GM23338 (cell line): ENCODE measurements at places on chromosomes 16 and 17.
A peak's percentile ranks its signal among the peaks of the same experiment; 100 is the strongest.

DNA sequence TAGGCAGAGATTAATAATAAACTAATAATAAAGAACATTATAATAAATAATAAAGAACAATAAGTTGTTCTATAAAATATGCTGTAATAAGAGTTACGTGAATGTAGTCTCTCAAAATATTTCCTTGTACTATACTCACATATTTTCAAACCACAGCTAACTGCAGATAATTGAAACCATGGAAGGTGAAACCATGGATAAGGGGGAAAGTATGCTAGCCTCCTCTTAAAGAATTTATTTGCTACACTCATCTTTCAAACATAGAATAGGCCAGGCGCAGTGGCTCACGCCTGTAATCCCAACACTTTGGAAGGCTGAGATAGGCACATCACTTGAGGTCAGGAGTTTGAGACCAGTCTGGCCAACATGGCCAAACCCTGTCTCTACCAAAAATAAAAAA is 18.5 kb downstream of the CYTH1 start:
- DNase-seq: no peak
- H3K27me3 ChIP-seq: no peaks in the 10 kb centered on the region
- H3K4me3 ChIP-seq: no peak overlapping the region
- no peak overlapping the region for H3K27ac ChIP-seq
- no peaks in the 10 kb centered on the region for H3K36me3 ChIP-seq
- H3K4me1 ChIP-seq: no peaks in the 10 kb centered on the region

DNA sequence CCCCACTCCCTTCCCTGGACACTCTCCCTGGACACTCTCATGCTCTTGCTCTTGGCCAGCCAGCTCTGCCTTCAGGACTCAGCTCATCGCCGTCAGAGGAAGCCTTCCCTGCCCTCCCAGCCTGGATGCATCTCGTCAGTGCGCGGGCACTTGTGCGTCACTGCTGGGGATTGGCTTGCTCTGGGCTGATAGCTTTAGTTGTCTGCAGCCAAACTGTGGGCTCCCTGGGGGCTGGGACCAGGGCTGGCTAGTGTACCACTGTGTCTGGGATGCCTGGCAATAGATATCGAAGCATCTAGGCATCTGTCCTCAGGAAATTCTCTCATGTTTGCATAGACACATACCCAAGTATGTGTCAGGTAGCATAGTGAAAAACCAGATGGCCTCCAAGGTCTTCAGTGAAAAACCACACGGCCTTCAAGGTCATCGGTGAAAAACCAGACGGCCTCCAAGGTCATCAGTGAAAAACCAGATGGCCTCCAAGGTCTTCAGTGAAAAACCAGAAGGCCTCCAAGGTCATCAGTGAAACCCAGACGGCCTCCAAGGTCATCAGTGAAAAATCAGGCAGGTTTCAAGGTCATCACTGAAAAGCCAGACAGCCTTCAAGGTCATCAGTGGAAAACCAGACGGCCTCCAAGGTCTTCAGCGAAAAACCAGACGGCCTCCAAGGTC is 72.0 kb downstream of the CMIP start:
- H3K4me1 ChIP-seq: peaks cover 19% of the 10 kb centered on the region
- no peak overlapping the region; the same call in 1 of the 2 replicates for H3K27ac ChIP-seq
- no peaks in the 10 kb centered on the region for H3K36me3 ChIP-seq
- H3K4me3 ChIP-seq: no peak overlapping the region
- H3K27me3 ChIP-seq: no peaks in the 10 kb centered on the region

GRCh38 chr16:86595983-86596605 is 17.7 kb downstream of the FOXL1 start:
- H3K27me3 ChIP-seq: no peaks in the 10 kb centered on the region
- H3K36me3 ChIP-seq: no peaks in the 10 kb centered on the region
- no peak overlapping the region for H3K27ac ChIP-seq
- no peak overlapping the region for H3K4me3 ChIP-seq

- DNase-seq: no peak
- peaks cover 6% of the 10 kb centered on the region for H3K36me3 ChIP-seq
- peak overlapping the region; percentile 66; the same call in 1 of the 2 replicates for H3K27ac ChIP-seq
- H3K27me3 ChIP-seq: no peaks in the 10 kb centered on the region
- H3K4me3 ChIP-seq: no peak overlapping the region
These were observed 56.0 kb downstream of the CLUH start for GRCh38 chr17:2655546-2655945.

DNA sequence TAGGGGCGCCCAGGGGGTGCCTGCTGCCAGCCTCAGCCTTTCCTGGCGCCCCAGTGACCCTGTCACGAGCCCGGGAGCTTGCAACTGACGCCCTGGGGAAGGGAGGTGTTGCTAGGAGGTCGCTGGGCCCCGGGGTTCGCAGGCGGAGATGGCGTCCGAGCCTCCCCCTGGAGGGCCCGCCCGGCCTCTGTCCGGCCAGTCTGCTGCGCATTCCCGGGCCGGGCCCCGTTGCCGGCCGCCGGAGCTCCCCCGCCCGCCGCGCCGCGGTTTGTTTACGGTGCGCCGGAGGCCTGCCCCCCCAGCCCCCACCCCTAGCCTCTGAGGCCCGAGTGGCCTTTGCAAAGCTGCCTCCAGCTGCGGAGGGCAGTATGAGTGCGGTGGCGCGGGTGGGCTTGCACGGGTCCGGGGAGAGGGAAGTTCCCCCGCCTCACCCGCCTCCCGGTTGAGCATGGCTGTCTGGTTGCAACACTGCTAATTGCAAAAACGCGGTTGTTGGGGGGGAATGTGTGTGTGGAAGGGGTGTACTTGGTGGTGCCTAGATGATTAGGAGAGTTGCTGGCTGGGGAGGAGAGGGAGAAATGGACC is 514 bp downstream of the THRA start:
- H3K4me3 ChIP-seq: peak overlapping the region; percentile 92
- H3K36me3 ChIP-seq: no peaks in the 10 kb centered on the region
- no peak for DNase-seq
- H3K27me3 ChIP-seq: peaks cover 20% of the 10 kb centered on the region

GRCh38 chr16:67415872-67416793 is at the start of gene ZDHHC1:
Gene ZDHHC1, minus strand, starts transcription at chr16:67416477. Its CDS starts 8,702 bp downstream, at chr16:67407775.
- peak within 1 kb of the TSS; percentile 77 for H3K4me3 ChIP-seq
- no peak within 1 kb of the TSS for H3K27ac ChIP-seq
- H3K36me3 ChIP-seq: no peaks in the 10 kb centered on the region

DNA sequence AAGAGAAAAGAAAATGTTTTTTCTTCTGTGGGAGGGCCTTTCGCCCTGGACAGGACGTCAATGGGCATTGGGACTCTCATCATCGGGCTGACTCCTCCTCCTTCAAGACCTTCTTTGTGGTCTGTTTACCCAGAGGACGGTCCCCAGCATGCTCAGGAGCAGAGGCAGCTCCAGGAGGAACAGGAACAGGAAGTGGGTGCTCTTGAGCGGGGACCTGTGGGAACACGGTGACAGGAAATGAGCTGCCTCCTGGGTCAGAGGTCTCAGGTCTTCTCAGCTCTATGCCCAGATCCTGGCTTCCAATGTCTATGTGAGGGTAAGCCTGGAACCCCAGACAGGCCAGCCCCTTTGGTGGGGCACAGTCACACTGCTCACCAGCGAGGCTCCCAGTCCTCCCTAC is 12.2 kb downstream of the CD300LD start:
- H3K27me3 ChIP-seq: no peaks in the 10 kb centered on the region
- H3K36me3 ChIP-seq: no peaks in the 10 kb centered on the region
- no peak overlapping the region for H3K4me3 ChIP-seq
- no peak for DNase-seq
- H3K4me1 ChIP-seq: no peaks in the 10 kb centered on the region
- H3K27ac ChIP-seq: no peak overlapping the region

DNA sequence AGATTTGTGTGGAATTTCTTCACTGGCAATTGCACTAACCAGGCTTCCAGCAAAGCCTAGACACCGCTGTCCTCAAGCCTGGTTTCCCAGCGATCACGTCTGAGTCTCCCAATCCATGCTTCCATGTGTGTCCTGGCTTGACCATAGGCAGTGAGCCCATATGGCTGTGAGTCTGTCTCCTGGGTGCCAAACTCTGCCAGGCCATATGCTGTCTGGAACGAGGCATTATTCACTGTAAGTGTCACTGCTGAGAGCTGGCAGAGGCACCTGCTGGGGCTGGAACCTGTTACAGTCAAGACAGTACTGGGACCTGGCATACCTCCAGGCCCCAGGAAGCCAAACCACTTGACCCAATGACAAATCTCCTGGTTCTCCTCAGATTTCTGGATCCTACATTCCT is 60.4 kb downstream of the HS3ST2 start:
- H3K36me3 ChIP-seq: no peaks in the 10 kb centered on the region
- H3K4me1 ChIP-seq: no peaks in the 10 kb centered on the region
- H3K27me3 ChIP-seq: no peaks in the 10 kb centered on the region

GRCh38 chr17:67636834-67637520 is 80.8 kb upstream of the NOL11 start:
- no peak overlapping the region for H3K27ac ChIP-seq
- no peak overlapping the region for H3K4me3 ChIP-seq
- H3K4me1 ChIP-seq: peaks cover 13% of the 10 kb centered on the region
- no peak for DNase-seq
- no peaks in the 10 kb centered on the region for H3K27me3 ChIP-seq
- H3K36me3 ChIP-seq: peaks cover under 1% of the 10 kb centered on the region; the same call in 1 of the 2 replicates

- H3K27me3 ChIP-seq: peaks cover 6% of the 10 kb centered on the region
- H3K4me1 ChIP-seq: peaks cover 9% of the 10 kb centered on the region
- H3K27ac ChIP-seq: no peak overlapping the region
- H3K36me3 ChIP-seq: no peaks in the 10 kb centered on the region
These were observed 775 bp downstream of the CYTH1 start for GRCh38 chr17:78781104-78781892.

GRCh38 chr16:4790261-4790660 is 2.1 kb upstream of the SEPTIN12 start:
- no peaks in the 10 kb centered on the region for H3K36me3 ChIP-seq
- no peaks in the 10 kb centered on the region for H3K27me3 ChIP-seq
- H3K4me1 ChIP-seq: peaks cover 12% of the 10 kb centered on the region; the same call in 1 of the 2 replicates
- H3K27ac ChIP-seq: no peak overlapping the region

GRCh38 chr16:90019543-90020259 is 445 bp upstream of the DBNDD1 start:
- H3K4me3 ChIP-seq: peak overlapping the region; percentile 60
- H3K27ac ChIP-seq: peak overlapping the region; percentile 93
- H3K27me3 ChIP-seq: no peaks in the 10 kb centered on the region
- peak; percentile 86 for DNase-seq
- no peaks in the 10 kb centered on the region for H3K36me3 ChIP-seq

GRCh38 chr17:18093616-18094408 is 6.1 kb downstream of the DRG2 start:
- DNase-seq: peak; percentile 75
- H3K4me1 ChIP-seq: peaks cover under 1% of the 10 kb centered on the region; the same call in 1 of the 2 replicates
- H3K36me3 ChIP-seq: 0 out of 2 replicates have a peak, but pooled peaks cover 4% of the 10 kb centered on the region

GRCh38 chr16:59604354-59604753 is 870.2 kb upstream of the GOT2 start:
- no peaks in the 10 kb centered on the region for H3K4me1 ChIP-seq
- H3K27ac ChIP-seq: no peak overlapping the region
- no peaks in the 10 kb centered on the region for H3K27me3 ChIP-seq
- H3K36me3 ChIP-seq: no peaks in the 10 kb centered on the region
- H3K4me3 ChIP-seq: no peak overlapping the region
- no peak for DNase-seq

GRCh38 chr17:73168667-73169066 is 3.9 kb downstream of the SSTR2 start:
- no peak overlapping the region for H3K4me3 ChIP-seq
- H3K27me3 ChIP-seq: peaks cover 51% of the 10 kb centered on the region
- H3K27ac ChIP-seq: no peak overlapping the region
- peaks cover 33% of the 10 kb centered on the region for H3K4me1 ChIP-seq
- DNase-seq: no peak

DNA sequence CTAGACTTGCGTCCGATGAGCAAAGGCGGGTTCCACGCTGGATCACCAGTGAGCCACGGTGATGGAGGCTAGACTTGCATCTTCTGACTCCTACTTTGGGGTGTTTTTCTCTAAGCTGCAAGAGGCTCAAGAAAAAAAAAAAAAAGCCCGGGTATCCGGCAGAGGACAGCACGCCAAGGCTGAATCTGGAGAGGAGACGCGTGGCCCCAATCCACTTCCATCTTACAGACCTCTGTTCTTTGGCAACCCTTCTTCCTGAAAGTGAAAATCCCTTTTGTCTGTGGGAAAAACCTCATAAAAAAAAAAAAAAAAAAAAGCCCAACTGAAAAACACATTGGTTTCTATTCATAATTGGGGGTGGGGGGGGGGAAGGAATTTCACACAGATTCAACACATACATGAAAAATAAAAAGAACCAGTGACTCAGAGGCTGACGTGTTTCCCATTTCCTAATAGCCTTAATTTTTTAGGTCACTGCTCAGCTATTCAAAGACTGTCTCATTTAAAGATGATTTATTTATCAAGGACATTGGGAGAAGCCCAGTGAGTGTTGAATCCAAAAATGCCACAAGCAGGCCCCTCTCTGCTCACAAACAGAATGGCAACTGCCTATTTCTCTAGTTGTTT is 258.3 kb downstream of the FOXL1 start:
- no peak overlapping the region for H3K27ac ChIP-seq
- H3K27me3 ChIP-seq: no peaks in the 10 kb centered on the region
- no peak for DNase-seq
- no peaks in the 10 kb centered on the region for H3K4me1 ChIP-seq
- no peak overlapping the region for H3K4me3 ChIP-seq

GRCh38 chr16:53895433-53895832 is 191.5 kb downstream of the FTO start:
- no peaks in the 10 kb centered on the region for H3K36me3 ChIP-seq
- no peak for DNase-seq
- H3K4me3 ChIP-seq: no peak overlapping the region
- no peaks in the 10 kb centered on the region for H3K27me3 ChIP-seq
- H3K4me1 ChIP-seq: peaks cover 7% of the 10 kb centered on the region

GRCh38 chr17:10605221-10605783 is 51.8 kb downstream of the MYH3 start:
- H3K36me3 ChIP-seq: no peaks in the 10 kb centered on the region
- no peak overlapping the region for H3K4me3 ChIP-seq
- no peaks in the 10 kb centered on the region for H3K27me3 ChIP-seq
- H3K27ac ChIP-seq: no peak overlapping the region
- H3K4me1 ChIP-seq: no peaks in the 10 kb centered on the region

DNA sequence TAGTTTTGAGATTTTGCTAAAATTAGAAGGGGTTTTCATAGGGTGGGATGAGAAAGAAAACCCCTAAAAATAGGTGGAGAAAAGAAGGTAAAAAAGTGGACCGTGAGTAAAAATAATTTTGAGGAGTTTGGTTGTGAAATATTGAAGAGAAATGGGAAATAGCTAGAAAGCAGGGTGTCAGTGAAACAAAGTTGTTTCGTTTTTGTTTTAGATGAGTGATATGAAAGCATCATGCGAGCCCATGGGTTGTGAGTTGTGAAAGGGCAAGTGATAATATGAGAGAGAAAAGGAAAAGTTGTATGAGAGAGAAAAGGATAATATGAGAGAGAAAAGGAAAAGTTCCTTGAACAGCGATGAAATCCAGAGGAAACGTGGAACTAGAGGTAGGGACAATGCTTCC is 7.3 kb upstream of the SMIM36 start:
- H3K4me3 ChIP-seq: no peak overlapping the region
- no peaks in the 10 kb centered on the region for H3K27me3 ChIP-seq
- H3K36me3 ChIP-seq: no peaks in the 10 kb centered on the region
- no peaks in the 10 kb centered on the region for H3K4me1 ChIP-seq
